Effector memory CD8-positive, alpha-beta T cell (primary cell): ENCODE measurements at places on chromosomes 6 and 20.
A peak's percentile ranks its signal among the peaks of the same experiment; 100 is the strongest.

- peak; percentile 81 for DNase-seq
These were observed 391 bp downstream of the MAPRE1 start for GRCh38 chr20:32819992-32820697.

GRCh38 chr6:44099192-44099591 is 28.1 kb downstream of the MRPL14 start:
- DNase-seq: no peak

GRCh38 chr6:115573861-115574260 is 486.8 kb downstream of the FRK start:
- no peak for DNase-seq

DNA sequence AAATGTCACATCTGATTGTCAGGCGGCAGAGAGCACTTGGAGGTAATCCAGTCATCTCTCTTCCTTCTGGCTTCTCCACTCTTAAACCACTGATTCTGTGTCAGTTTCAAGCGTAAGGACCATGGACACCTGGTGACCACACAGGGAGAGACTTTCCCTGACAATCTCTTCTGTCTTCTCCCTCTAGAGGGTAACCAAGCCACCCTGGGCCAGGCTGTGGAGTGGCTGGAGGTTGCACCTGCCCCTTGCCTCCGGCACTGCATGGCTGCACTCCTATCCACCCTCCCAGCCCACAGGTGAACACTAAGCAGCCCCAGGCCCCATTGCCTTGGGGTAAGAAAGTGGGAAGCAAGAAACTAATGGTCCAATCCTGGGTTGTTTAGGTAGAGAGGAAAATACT is 78.7 kb downstream of the BFSP1 start:
- DNase-seq: no peak

DNA sequence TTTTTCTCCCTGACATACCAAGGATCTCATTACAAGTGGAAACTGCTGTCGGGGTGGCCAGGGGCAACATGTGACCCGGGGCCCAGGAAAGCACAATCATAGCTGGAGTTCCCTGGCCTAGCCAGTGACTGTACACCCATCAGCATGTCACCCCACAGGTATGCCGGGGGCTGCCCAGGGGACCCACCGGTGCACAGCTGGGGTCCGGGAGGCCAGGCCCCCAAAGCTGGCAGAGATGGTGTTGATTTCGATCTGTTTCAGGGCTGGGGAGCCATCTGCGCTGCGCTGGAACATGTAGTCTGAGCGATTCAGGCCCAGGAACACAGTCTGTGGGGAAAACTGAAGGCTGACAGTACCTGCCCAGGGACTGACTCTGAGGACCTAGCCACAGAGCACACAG is 13.3 kb downstream of the GSS start:
- DNase-seq: no peak

- DNase-seq: no peak
These were observed 314.7 kb downstream of the EPM2A start for GRCh38 chr6:145420599-145420998.
